ENCODE measurements at places on chromosomes 5 and 9.
A peak's percentile ranks its signal among the peaks of the same experiment; 100 is the strongest.

DNA sequence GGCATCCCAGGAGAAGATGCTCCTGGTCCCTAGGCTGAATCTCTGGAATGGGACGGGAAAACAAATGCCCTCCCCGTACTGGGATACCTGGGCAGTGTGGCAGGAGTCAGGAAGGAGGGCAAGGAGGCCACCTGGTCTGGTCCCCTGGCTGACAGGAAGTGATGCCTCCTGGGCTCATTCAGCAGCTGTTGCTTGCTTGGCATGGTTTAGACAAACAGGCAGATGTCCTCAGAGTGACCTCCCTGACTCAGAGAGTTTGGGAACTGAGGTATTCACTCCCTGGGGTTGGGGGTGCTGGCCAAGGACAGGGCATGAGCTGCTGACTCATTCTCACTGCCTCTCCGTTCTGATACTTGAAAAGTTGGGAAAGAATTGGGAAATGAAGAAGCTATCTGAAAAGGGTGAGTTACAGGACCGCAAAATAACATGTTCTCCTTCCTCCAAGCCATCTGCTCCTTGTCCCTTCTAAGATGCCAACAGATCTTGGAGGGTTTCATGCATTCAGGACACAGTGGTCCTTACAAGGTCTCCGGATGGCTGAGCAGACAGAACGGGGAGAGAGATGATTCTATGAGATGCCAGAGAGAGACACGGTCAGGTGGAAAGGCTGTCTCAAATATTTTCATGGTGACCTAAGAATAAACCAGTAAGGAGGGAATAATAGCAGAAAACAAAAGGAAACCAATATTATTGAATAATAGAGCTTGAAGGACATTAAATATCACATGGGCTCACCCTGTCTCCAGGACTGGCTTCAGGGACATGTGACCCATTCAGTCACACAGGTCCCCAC is 534.5 kb downstream of the BNC2 start:
- DNase-seq = peak; percentile 93

DNA sequence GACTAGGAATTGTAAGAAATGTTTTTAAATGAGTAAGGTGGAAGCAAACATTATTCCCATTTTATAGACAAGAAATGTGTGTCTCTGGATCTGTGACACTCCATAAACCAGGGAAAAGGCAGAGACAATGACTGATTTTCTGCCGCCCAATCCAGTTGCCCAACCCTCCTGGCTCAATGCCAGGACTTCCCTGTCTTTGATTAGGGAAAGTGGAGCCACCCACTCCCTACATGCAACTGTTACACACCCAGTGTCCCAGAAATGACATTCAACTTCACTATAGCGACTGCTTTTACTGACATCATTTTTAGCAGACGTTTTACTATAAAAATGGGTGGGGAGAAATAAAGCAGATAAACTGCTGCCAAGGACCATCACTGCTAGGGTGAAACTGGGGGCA is 79.7 kb downstream of the THBS4 start:
- no peak for DNase-seq

- DNase-seq = no peak
Measured at GRCh38 chr5:3058942-3059341, 307.5 kb upstream of the IRX2 start.

DNA sequence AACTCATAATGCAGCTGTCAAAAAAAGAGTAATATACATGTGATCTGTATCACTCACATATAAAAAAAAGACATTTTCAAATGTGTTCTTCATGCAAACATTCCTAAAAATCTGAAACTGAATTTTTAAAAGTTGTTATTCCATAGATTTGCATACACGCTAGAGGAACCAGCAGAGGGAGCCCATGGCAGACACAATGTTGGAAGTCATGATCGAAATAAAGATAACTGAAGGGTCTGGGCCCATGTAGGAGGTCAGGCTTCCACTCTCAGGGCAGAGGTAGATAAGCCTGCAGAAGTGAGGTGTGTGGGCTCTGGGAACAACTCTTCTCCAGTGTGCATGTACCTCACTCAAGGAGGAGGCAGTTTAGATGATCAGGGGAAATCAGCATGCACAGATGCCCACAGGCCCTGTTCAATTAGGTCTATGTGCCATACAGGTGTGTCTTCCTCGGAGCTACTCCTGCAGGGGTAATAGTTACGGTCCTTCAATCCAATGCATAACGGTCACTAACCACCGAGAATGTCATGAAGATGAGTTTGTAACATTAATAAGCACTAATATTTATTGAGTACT is 208.6 kb downstream of the EPB41L4A start:
- DNase-seq = peak; percentile 2

GRCh38 chr5:66138637-66139317 is 5.3 kb upstream of the SREK1 start:
- DNase-seq = no peak

DNA sequence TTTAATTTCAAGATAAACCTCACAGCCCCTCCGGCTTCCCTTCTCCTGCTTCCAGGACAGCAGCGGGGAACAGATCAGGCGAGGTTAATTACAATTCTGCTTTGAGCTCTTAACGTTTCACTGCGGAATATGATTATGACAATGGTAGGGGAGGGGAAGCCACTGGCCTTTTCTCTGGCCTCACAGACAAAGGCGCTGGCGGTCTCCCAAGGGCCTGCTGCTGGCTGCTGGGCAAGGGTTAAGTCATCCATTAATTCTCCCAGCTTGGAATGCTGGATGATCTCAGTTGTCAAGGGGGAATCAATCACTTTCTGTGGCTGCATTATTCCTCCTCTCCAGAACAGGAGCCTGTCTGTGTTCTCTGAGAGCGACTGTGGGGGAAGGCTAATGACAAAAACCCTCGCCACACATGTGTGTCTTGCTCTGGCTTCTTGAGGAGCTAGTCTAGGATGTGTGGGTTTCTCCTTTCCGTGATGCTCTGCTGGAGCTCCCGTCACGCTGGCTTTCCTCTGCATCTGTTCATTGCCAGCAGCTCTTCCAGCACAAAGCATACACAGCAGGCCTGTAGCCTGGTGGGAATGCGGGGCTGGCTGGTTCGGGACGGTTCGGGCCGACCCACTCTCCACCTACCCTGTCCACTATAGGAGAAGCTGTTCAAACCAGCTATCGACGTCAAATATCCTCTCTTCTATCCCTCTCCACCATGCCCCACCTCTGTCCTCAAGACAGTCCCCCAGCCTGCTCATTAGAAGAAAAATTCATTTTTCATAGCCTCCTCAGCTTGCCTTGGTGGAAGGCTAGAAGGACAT is 82.8 kb downstream of the DCP2 start:
- DNase-seq = no peak

- DNase-seq = no peak
Measured at GRCh38 chr5:149280802-149281201, 9.1 kb downstream of the AFAP1L1 start.

- DNase-seq = no peak
Measured at GRCh38 chr5:140318792-140319191, 15.9 kb upstream of the PFDN1 start.

DNA sequence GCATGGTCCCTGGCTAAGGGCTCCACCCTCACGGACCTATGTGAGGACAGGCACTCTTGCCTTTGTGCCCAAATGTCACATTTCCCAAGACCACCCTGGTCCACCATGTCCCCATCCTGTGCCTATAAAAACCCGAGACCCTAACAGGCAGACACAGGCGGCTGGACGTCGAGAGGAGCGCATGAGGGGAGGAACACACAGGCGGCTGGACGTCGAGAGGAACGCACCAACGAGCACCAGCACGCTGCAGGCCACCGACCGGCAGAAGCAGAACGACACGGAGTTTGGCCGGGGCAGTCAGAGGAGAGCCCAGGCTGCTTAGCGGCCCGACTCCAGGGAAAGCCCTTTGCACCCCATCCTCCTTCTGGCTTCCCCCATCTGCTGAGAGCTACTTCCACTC is 119.9 kb downstream of the ADAMTS2 start:
- no peak for DNase-seq

DNA sequence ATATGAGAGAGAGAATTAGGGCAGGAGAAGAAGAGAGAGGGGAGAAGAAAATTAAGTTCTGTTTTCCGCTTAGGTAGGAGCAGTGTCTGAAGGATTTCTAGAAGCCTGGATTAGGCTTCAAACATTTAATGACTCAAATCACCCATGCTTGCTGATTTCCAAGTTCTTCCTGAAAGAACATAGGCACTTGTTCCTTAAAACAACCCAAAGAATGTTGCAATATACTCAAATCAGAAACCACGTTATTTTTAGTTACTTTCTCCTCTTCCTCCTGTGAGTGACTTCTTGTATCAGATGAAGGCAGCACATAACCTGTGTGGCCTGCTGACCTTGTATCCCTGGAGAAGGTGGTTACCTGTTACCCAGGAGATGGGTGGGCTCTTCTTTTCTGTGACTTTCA is 351.5 kb upstream of the KLF4 start:
- DNase-seq = no peak

GRCh38 chr5:54607006-54607405 is 89.4 kb downstream of the SNX18 start:
- no peak for DNase-seq

DNA sequence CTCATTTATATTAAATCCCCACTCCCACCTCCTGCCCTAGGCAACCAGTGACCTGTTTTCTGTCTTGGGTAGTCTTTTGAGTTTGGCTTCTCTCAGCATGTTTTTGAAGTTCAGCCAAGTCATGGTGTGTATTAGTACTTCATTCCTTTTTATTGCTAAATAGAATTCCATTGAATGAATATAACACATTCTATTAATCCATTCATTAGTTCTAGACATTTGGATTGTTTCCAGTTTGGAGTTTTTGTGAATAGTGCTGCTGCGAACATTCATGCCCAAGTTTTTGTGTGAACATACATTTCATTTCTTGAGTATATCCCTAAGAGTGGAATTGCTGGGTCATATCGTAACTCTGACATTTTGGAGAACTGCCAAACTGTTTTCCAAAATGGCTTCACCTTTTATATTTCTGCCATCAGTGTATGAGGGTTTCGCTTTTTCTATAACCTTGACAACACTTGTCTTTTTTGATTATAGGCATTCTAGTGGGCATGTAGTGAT is 2.7 kb downstream of the ZNF346 start:
- DNase-seq = no peak

DNA sequence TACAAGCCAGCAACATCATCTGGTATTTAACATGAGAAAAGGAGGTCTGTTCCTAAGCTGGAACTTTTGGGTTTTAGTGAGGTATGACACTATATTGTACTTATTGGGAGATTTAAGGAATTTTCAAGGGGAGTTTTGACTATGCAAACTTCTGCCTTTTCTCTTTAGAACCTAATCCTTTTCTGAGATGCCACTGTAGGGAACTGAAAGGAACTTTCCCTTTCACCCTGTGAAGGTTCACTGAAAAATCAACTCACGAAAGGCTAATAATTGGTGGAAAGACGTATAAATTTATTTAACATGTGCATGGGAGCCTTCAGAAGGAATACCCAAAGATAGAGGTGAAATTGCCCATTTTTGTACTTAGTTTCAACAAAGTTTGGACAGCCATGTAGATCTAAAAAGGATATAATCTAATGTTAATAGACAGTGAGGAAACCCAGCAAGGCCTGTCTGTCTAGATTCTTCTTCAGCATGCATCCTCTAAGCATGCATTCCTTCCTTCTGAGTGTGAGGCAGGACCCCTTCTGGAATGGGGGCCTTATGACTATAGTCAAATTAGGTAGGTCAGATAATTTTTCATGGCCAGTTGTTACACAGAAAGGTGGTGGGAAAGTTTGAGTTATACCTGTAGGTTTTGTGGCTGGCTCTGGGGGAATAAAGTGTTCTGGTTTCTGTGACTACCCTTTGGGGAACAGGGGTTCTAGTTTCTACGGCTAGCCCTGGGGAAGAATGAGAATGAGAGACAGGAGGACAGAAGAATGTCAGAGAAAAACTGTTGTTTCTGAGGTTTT is 200.3 kb downstream of the C9orf152 start:
- no peak for DNase-seq

DNA sequence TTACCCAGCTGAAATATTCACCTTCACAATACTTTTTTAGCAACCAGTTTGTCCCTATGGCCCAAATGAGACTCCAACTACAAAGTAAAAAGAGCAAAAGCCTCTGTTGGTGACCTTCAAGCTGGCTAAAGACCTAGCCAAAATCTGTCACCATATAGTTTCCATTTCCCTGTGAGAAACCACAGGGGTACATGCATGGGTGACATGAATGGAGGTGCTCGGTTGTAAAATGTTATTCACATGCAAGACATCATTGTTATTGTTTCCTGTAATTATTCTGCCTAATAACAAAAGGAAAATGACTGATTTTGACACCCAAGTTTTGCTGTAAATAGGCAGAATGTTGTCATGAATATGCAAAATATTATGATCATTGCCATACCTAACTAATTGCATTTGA is 285.3 kb downstream of the ZNF608 start:
- DNase-seq = no peak

DNA sequence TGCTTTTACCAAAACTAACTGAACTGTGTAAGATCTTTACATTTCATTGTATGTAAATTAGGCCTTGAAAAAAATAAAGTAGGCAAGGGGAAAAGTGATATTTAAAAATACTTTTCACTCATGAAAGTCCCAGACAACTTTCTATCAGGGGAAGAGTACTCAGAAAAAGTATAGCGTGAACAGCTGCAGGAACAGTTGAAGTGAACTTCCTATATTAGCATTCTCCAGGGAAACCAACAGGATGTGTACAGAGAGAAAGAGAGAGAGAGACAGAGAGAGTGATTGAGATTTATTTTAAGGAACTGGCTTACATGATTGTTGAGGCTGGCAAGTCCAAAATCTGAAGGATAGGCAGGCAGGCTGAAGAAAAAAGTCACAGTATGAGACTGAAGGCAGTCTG is 42.0 kb downstream of the ERMP1 start:
- no peak for DNase-seq

DNA sequence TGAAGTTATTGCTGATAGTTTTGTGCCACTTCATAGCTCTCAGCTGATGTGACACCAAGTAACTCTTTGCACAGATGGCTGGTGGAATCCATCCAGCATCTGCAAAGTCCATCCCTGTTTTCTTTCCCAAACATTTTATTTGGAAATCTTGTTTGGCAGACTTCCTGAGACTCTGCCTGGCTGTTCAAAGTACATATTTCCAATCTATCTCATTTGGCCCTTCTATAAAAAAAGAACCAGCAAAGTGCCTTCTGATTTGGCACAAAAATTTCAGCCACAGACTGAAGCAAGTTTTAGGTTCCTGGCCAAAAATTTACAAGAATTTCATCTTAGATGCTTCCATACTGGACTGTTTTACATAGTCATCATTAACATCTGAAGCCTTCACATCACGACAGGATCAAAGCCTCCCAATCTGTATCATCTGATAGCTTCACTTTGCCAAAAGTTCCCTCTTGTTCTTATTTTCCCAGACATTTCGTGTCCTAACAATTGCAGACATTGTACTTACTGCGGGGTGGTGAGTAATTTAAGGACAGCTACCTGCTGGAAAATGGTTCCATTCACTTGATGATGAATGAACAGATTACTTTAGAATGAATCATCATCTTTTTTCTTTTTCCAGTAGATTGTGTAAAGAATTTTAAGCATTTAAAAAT is 377.3 kb downstream of the KIAA0825 start:
- DNase-seq = no peak

GRCh38 chr5:18299166-18299565 is 664.9 kb downstream of the TAF11L14 start:
- DNase-seq = no peak

DNA sequence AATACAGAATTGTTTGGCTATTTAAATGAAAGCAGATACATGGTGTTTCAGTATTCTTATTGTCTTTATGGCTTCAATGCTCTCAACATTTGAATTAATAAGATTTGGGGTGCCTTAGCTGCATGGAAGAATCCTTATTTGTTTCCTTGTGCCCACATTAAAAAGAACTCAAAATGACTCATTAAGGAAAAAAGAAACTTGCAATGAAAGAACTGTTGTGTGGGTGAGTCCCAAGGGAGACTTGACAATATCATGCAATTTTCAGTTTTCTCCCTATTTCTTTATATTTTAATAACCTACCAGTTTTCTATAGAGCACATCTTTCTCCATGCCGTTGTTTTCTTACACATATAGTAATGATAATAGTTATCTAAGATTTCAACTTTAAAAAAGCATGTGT is 404.0 kb downstream of the PDE4D start:
- DNase-seq = no peak

Data from amniotic stem cell (primary cell).